T-helper 17 cell (primary cell): ENCODE measurements at places on chromosomes 3 and 15. TPM values are rescaled to one million over a fixed set of nuclear protein-coding genes. Genes with fewer than 3 reads are reported as not detected.

- DNase-seq: no peak
Observed at GRCh38 chr15:36136049-36136448, 443.4 kb upstream of the CDIN1 start.

Gene XCR1
- not detected for total RNA-seq

Gene IL5RA
- total RNA-seq: 10.4 TPM

Gene LARP6
- total RNA-seq: not detected

DNA sequence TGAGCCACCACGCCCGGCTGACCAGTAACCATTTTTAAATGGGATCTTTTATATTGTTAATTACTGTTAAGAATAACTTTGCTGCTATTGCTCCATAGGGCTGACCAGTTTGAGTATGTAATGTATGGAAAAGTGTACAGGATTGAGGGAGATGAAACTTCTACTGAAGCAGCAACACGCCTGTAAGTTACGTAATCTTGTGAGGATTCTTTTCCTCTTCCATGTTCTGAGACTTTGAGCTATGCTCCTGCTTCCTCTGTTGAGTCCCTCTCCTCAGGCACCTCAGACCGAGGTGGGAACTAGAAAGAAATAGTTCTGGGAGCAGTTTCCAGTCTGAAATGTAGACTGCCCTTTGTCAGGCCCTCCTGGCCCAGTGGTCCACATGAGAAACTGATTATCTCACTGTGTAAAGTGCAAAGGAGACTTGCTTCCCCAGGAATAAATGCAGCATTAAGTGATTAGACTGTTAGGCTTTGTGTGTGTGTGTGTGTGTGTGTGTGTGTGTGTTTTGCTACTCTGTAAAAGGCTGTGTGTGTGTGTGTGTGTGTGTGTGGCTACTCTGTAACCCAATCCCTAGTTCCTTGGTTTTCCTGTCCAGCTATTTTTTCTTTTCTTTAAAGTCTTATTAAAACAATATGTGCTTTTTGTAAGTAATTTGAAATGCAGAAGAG is 5.2 kb downstream of the POLR2H start:
- no peak for DNase-seq

DNA sequence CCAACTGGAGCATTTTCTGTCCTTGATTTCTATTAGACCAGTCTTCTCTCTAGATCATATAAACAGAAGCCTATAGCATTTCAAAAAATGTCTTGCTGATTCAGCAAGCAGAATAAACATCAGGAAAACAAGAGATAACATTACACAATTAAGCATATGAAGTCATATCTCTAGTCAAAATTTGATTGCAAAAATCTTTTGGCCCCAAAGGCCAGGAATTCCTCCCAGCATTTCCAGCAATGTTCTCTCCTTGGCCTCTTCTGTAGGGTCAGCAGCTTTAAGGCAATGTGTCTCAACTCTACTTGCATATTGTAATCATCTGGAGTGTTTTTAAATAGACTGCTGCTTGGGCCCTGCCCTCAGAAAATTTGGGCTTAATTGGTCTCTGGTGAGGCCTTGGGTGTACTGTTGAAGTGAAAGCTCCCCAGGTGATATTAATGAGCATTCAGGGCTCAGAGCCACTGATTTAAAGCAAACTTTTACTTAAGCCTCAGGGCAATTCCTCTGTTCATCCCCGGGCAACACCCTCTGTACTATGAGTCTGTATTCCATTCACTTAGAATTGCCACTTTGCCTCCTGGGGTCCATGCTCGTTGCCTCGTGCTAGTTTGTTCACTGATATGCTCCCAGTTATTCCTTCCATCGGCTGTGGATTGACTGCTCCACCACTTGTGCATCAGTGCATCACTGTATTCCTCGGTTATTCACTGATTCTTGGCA is 1072.6 kb downstream of the ROBO2 start:
- DNase-seq: no peak

Gene GOLGA8G
- total RNA-seq: not detected

GRCh38 chr15:91319371-91320059 is 219.5 kb downstream of the SV2B start:
- DNase-seq: no peak

DNA sequence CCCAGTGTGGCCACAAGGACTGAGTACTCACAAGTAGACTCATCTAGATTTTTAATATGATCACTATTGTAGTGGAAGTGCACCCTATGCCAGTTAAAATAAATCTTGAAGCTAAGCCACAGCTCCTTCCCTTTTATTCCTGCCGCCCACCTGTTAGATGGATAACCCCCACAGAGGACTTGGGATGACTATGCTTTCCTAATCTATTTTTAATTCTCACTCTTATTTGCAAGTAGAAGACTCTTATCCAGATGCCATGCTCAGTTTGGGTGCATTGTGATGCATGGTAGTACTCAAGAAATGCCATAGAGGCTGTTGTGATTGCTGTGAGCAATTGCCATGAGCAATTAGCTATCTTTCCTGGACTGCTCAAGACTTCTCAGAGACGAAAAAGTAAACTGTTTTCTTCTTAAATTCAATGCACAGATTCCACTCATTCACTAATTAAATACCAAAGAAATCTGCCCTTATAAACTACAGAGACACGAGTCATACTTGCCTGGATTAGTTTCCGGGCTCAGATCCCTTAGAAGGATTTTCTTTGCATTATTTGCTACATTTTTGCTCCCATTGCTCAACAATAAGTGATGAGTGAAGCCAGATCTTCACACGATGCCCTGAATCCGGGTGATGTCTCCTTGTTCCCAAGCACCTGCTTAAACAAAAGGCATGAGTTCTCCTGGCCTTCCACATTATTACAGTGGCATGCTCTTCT is 472.1 kb downstream of the SOX2 start:
- no peak for DNase-seq

DNA sequence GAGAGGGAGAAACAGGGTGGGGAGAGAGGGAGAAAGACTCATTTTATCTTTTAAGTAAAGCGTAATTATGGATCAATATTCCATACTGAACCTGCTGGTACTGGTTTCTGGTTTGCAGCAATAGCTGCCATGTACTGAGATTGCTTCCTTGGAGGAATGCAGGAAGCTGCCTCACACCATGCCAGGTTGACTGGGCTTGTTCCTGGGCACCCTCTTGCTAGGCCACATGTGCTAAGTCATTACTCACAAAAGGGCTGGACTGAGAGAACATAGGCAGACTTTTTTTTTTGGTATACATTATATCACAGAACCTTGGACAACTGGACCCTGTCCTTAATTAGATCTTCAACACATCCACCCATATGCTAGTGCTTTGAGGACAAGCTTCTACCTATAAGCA is 193.4 kb downstream of the ZNF621 start:
- DNase-seq: no peak

DNA sequence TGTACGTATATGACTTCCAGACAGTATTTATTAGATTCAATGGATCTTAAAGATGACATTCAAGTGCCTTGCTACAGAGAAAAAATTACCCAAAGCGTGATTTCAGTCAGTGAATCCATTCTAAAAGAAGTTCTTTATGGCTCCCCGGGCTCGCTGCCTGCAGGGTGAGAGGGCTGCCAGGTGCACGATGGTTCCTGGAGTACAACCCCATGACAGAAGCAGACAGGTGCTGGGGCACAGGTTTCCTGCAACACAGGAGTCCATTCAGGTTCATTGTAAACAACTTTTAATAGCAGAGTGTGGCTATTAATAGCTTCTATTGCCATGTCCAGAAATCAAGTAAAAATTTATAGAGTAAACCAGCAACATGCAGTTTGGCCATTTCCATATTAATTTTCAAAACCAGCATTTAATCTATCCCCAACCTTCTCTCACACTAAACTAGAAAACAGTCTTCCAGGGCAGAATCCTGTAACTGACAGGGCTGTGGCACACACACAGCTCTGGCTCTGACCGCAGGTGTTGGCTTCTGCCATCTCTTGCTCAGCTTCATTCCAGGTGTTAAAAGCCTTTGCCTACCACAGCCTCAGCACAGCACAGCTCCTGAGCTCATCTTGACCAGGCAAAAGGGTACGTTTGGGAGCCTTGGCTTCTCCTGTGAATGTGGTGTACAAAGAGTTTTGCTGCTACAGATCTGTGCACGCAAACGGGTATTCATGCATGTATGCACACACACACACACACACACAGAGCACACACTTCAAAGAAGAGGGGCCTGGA is 185.9 kb downstream of the MEX3B start:
- DNase-seq: no peak

- no peak for DNase-seq
Observed at GRCh38 chr15:80766275-80766674, 12.9 kb upstream of the CEMIP start.

- peak; percentile 19 for DNase-seq
Observed at GRCh38 chr3:16305111-16305541, 40.1 kb downstream of the OXNAD1 start.

DNA sequence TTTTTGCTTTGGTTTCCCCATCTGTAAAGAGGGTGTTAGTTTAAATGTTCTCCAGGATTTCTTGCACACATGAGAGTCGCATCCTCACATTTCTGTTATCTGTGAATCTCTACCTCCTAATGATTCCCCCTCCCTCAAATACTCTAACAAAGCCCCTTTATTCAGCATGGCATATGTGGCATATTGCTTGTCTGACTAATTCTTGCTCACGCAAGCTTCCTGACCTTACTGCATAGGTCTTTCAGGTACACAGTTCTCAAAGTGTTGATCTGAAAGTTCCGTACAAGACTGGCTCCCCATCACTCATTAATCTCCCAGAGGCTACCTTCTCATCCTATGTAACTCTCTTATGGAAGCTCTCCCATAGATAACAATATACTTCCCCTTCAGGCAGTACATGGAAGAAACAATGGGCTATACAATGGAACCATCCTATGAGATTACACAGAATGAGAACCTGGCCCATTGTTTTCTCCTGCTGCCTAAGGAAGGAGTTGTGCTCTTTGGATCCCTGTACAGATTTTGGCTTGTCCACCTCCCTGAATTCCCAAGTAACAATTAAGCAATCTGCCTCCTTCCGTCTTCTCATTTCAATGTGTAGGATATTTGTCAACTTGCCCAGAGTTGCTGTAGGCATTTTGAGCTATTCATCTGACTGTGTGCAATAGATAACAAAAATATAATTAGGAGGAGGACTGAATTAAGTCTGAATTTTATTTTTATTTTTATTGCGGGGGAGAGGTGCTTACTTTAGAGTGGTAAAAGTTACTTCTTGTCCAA is 51.0 kb downstream of the PPARG start:
- no peak for DNase-seq

GRCh38 chr3:52606373-52607085 is 70.1 kb downstream of the UQCC5 start:
- DNase-seq: no peak

Gene TNFSF10
- 8.3 TPM for total RNA-seq

DNA sequence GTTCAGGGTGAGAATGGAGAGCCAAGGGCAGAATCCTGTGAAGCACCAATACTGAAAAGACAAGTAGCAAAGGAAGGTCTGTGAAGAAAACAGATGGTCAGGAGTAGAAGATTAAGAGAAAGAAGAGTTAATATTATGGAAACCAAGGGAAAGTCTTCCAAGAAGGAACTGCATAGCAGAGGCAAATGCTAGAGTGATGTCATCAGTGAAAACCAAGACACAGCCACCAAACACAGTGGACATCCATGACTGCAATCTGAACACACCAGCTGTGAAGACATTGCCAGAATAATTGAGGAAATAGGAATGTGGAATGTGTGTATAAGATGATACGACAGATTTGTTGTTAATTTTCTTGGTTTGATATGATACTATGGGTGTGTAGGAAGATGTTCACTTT is 26.8 kb upstream of the ZBTB38 start:
- no peak for DNase-seq

GRCh38 chr15:63712828-63713520 is 115.8 kb downstream of the FBXL22 start:
- no peak for DNase-seq

Gene FSTL1
- total RNA-seq: 1.1 TPM

Gene SLC22A14
- not detected for total RNA-seq

GRCh38 chr3:181839039-181839915 is 127.6 kb downstream of the SOX2 start:
- no peak for DNase-seq

GRCh38 chr3:177221744-177222143 is 24.5 kb upstream of the TBL1XR1 start:
- no peak for DNase-seq
